ENCODE measurements at places on chromosomes 7 and 10. TPM values are rescaled to one million over a fixed set of nuclear protein-coding genes. Genes with fewer than 3 reads are reported as not detected.

DNA sequence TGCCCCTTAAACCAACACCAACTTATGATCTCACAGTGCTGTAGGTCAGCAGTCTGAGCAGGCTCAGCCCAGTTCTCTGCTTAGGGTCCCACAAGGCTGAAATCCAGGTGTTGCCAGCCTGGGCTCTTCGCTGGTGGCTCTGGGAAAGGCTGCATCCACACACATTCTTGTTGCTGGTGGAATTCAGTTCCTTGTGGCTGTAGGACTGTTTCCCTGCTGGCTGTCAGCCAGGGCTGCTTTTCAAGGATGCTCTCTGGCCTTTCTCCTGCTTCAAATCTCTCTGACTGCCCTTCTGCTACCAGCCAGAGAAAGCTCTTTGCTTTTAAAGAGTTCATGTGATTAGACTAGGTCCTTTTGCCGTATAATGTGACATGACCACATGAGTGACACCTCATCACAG lies 15.3 kb downstream of the POLL start:
- no peak for DNase-seq

DNA sequence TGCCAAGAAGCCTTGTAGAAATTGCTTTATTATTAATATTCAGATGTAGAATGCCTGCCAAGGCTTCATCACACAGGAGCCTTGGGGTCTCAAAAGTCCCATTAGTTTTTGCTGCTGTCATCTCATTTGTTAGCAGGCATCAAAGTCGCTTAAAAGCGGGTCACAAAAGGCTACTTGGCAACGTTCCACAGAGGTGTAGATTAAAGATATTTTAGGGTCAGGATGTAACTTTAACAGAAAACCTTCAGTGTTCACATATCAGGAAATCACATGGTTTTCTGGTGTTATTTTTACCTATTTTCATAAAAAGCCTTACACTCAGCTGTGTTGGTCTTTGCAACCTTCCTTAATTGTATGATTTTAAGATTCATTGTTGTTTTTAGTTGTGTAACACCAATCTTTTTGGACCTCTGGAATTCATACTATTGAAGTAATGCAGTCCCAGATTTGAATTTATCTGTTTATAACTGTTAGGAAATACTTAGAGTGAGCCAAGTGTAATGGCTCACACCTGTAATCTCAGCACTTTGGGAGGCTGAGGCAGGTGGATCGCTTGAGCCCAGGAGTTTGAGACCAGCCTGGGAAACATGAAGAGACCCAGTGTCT lies 65.3 kb downstream of the TET1 start:
- DNase-seq = no peak

Gene TMEM273
- 1.4 TPM for total RNA-seq

- peak; percentile 60 for DNase-seq
These were observed 1.8 kb upstream of the ZNF503 start for GRCh38 chr10:75403144-75403938.

- peak; percentile 14 for DNase-seq
These were observed 427.1 kb downstream of the GPAM start for GRCh38 chr10:111756217-111757061.

DNA sequence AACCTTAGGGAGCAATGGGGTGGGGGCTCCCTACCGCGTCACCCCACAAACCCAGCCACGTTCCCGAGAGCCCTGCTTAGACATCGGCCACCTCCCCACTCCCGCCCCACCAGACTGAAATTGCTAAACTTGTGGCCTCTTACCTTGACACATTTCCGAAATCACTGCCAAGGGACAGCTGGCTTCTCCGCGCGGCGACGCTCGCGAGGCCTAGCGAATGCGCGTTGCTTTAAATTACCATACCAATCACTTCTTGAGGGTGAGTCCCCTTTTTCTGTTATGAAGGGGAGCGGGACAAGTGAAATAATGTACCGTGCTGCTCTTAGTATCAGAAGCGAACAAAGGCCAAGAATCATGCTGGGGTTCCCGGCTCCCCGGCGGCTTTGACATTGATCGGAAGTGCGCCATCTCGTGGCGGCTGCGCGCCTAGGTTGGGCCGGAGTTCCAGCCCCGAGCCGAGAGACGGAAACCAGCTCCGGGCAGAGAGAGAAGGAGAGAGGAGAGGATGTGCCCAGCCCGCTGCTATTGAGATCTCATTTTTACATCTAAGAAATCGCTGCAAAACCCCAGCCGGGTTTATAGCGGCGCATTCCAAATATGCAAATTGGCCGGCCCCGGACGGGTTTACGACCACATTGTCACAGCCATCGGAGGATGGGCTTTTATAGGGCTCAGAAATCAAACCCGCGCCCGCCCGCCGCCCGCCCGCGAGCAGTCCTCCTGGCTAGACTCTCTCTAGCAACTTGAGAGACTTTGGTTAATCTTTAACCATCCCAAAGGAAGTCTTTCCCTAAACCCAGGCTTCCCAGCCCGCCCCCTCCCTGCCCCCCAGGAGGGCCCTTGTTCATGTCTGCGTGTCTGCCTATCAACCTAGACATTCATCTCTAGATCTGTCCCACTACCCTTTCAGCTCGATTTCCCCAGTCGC lies 5.3 kb downstream of the HOXA11 start:
- DNase-seq = peak; percentile 94

Gene ANKRD2
- not detected for total RNA-seq

- DNase-seq = no peak
These were observed 95.2 kb downstream of the GLCCI1 start for GRCh38 chr7:8063706-8064297.

Data from umbilical cord (tissue), 2 donors.